ACHN (cell line): ENCODE measurements at places on chromosomes 6 and 20.

GRCh38 chr6:73784726-73785505, 88.9 kb downstream of the CD109 start:
- DNase-seq, result no peak

- no peak for DNase-seq
Observed at GRCh38 chr6:156013155-156013554, 557.5 kb upstream of the NOX3 start.

GRCh38 chr20:46246559-46246958, 61.7 kb downstream of the CDH22 start:
- DNase-seq, result no peak

DNA sequence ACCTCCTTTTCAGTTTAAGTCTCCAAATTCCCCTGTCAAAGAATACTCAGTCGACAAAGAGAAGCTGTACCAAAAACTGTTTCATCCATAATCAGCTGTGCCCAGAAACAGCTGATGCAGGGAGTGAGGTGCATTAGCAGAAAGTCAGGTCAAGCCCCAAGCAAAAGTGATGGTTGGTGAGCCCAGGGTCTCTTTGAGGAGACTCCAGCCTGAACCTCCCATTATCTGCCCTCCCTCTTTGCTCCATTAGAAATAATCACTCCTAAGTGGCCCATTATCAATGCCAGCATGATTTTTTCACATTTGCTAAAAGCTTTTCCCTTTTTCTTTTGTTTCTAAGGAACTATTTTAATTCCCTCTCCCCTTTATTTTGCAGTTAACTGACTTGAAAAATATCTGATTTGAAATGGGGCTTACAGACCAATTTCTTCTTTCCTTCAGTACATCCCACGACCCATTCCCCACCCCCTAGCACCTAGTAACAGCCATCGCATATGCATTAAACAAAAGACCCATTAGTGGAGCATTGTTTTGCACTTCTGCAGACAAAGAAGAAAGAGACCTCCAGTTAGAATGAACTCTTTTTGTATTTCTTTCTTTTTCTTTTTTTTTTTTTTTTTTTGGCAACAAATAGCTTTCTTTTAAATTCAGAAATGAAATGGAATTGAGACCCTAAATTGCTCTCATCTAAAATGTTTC, 257.0 kb downstream of the GRIK2 start:
- DNase-seq, result no peak

DNA sequence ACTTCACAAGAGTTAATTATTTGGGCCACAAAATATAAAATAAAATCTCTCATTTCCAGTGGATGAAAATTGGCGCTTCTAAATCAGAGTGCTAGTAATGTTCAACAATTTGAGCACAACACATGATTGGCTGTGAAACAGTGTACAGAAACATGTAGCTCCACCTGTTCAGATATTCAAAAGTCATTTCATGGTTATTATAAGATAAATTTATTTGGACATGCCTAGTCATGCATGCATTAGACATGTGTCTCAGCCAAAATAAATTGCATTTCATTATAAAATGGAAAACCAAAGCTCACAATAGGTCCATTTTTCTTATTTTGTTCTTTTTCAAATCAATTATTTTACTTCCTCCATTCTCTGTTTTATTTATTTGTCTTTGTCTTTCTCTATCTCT, 374.8 kb downstream of the LMBRD1 start:
- DNase-seq, result no peak

- DNase-seq, result peak; percentile 36
Observed at GRCh38 chr20:21435576-21435975, 38.2 kb upstream of the NKX2-4 start.
